A549 treated with Mapracorat at 1 μM for 4 hours (cell line): ENCODE measurements at places on chromosomes 5 and 9. TPM values are rescaled to one million over a fixed set of nuclear protein-coding genes. Genes with fewer than 3 reads are reported as not detected.

The C6 gene
- not detected in 5 replicates for total RNA-seq

The NR2F1 gene
- 4.0 to 5.9 TPM (median 4.7 TPM) in 5 replicates for total RNA-seq

The BHMT2 gene
- total RNA-seq: not detected in 5 replicates

The PLCXD3 gene
- 0.12 to 0.21 TPM (median 0.16 TPM) in 5 replicates for total RNA-seq

The TEX48 gene
- not detected in 5 replicates for total RNA-seq
